ENCODE measurements at places on chromosomes 12 and 14. TPM values are rescaled to one million over a fixed set of nuclear protein-coding genes. Genes with fewer than 3 reads are reported as not detected.

The PPP4R4 gene
- 0.98 TPM for total RNA-seq

The TAS2R46 gene
- 4.7 TPM for total RNA-seq

The TAS2R8 gene
- 0.45 TPM for total RNA-seq

The SMIM41 gene
- total RNA-seq = 0.98 TPM

The NOS1 gene
- total RNA-seq = not detected
